SIG-M5 (cell line): ENCODE measurements at places on chromosomes 16 and 17.
A peak's percentile ranks its signal among the peaks of the same experiment; 100 is the strongest.

GRCh38 chr16:66857437-66857836 lies 13.2 kb downstream of the CA7 start:
- no peak for DNase-seq

GRCh38 chr16:4624827-4625559 lies 367 bp downstream of the MGRN1 start:
- no peak for DNase-seq

GRCh38 chr16:71426880-71427615 lies 14.8 kb downstream of the TLE7 start:
- DNase-seq, result no peak

- DNase-seq, result no peak
These were observed 3.2 kb upstream of the PRPSAP1 start for GRCh38 chr17:76356803-76357456.

GRCh38 chr16:66776457-66776856 lies 24.9 kb downstream of the TERB1 start:
- no peak for DNase-seq

- no peak for DNase-seq
These were observed 9.9 kb downstream of the MTSS2 start for GRCh38 chr16:70675851-70676513.

GRCh38 chr16:72876981-72877373 lies 171.0 kb downstream of the ZFHX3 start:
- no peak for DNase-seq

GRCh38 chr16:52568983-52569690 lies 22.2 kb upstream of the TOX3 start:
- no peak for DNase-seq

DNA sequence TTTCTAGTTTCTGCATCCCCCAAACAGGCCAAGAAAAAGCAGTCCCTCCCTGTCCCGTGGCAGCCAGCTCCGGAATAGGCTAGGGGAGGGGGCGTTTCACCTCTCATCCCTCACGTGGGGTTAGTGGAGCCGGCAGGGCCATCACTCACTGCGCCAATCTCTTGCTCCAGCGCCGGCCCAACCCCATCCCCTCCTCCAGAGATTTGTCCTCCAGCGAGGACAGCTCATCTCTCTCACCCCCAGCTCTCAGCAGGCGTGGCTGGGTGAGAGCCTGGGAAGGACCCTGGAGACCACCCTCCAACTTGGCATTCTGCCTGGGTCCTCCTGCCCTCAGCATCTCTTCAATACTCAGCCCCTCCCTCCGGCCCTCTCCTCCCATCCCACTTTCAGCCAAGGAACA lies 74.1 kb downstream of the TMEM132E start:
- no peak for DNase-seq

DNA sequence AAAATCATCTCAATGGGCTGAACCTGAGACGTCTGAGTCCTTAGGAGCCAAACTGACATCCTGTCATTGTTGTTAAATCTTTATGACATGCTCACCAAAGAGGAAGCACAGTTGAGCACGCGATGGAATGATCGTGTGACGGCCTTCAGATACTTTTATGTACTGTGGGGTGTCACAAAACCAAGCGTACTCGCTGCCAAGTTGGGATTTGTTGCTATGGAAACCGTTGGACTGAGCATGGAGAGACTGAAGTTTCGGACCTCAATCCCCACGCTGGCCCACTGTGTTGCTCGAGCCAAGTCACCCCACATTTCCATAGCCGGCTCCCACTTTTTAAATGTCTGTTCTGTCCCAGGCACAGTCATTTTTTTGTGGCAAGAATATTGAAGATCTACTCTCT lies 222.8 kb upstream of the SDK2 start:
- no peak for DNase-seq

DNA sequence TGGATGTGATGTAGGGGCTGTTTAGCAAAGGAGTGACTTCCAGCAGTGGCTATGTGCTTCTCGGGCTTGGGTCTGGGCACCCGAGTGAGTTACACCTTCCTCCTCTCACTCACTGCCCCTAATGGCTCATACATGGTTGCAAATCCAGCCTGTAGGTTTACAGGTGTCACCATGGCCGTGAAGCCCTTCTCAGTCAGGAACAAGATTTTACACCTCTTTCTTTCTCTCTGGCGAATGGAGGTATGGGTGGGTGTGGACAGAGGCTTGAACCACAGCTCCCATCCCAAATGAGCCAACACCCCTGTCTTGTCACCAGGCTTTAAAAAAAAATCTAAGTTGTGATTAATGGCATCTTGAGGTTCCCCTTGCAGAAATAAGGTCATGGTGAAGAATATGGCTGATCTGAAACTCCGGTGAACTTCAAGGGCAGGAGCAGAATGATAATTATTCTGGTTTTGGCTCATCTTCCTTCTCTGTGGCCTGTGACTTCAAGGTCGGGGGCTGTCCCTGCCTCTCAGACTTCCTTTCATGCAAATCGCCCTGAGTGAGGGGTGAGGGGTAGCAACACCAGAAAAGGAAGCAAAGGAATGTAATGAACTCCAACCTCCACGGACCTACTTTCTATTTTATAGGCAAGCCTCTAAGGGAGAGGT lies 331.2 kb downstream of the MAF start:
- DNase-seq, result no peak

- DNase-seq, result no peak
These were observed 1.1 kb upstream of the WBP2 start for GRCh38 chr17:75856062-75856756.

DNA sequence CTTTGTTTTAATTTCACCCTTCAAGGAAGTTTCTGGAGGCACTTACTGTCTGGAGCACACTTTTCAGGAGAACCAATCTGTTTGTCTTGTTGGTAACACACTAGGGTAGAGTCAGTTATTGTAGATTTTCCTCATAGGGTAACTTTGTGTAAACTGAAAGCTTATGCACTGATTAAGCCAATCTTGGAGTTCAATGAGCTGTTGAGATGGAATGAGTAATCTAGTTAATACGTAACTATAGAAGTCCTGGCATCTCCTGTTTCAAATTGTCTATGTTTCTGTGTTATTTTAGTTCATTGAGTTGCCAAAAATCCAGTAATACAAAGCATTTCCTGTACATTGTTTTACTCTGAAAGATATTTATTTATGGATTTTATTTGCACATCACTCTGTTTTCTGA lies 111.6 kb upstream of the HAS3 start:
- DNase-seq, result no peak

DNA sequence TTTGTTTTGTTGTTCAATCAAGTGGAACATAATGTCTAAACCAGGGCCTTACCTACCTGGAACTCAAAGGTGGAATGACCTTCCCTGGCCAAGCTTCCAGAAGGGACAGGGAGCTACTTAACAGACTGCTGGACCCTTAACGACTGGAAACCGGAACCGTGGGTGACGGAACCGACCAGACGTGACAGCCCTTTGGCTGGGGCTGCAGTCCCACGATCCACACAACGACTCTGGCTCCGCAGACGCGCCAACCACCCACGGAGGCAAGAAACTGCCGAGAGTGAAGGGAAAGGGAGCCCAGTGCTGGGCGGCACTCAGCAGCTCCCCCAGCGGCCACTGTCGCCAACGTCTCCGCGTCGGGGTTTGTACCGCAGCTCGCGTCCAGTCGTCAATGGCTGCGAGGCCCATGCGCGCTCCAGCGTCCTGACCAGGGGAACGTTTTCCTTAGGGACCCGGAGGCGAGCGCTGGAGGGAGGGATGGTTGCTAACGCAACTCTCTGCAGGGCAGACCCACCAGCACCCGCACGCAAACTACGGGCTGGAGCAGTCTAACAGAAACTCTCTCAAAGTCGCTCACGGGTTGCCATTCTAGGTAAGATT lies 5.5 kb upstream of the KIF22 start:
- no peak for DNase-seq

- no peak for DNase-seq
These were observed 6.1 kb upstream of the STH start for GRCh38 chr17:45992904-45993303.

DNA sequence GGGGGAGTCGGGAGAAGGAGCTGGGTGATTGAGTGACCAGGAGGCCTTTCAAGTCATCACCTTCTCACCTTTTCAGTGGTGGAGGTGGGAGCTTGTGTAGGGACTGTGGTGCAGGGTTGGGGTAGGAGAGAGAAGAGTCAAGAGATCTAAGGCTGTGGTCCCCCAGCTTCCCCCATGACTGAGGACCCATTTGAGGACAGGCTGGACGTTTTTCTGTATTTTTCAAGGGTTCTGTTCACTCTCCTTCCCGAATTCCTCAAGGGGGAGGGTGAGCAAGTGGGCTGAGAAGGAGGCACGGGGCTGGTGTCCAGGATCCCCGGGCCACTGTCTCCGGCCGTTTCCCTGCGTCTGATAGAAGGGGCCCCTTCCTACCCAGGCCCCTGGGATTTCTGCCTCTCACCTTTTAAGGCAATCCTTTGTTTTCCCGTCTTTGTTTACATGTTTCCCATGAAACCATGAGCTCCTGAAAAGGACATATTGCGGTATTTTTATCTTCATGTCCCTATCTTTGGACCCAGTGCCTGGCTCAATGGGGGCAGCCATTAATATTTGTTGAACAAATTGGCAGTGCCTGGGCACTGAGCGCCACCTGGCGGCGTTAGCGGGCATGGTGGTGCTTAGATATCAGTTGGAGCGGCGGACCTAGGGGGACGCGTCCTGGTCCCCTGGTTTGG lies 9.2 kb upstream of the CD300A start:
- no peak for DNase-seq

DNA sequence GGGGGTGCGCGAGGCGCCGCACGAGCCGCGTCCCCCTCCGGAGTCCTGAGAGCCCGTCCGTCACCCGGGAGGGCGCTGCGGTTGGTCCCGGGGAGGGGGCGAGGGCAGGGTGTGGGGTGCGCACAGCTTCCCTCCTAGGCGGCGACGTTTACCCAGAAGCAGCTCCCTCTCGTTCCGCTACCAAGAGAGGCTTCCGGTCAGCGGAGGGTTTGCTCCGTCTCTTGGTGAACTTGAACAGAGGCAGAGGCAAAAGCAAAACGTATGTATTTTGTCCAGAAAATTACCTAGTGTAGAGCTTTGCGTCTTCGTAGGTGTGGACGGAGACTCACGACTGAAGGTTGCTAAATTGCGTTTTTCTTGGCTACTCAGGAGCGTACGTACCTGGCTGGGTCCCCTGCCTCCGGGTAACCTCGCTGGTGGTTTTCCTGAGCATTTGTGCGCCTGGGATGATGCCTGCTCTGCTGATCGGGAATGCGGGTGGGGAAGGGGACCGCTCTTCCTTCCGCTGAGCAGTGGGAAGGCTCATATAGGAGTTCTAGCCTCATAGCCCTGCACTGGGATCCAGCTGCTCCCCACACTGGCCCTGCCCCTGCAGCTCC lies 833 bp downstream of the WSCD1 start:
- no peak for DNase-seq

DNA sequence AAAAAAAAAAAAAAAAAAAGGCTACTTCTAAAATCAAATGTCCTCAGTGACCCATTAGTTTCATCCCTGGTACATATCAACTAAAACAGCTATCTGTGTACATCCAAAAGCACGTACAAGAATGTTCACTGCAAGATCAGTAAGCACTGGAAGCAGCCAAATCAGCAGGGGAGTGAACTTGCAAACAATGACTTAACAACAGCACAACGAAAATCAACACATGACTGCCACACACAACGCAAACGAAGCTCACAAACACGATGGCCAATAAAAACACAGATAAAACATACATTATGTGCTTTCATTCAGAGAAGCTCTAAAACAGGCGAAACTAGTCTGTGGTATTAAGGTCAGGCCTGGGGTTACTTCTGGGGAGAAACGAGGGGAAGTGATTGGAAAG lies 60.6 kb downstream of the XPO6 start:
- DNase-seq, result no peak

DNA sequence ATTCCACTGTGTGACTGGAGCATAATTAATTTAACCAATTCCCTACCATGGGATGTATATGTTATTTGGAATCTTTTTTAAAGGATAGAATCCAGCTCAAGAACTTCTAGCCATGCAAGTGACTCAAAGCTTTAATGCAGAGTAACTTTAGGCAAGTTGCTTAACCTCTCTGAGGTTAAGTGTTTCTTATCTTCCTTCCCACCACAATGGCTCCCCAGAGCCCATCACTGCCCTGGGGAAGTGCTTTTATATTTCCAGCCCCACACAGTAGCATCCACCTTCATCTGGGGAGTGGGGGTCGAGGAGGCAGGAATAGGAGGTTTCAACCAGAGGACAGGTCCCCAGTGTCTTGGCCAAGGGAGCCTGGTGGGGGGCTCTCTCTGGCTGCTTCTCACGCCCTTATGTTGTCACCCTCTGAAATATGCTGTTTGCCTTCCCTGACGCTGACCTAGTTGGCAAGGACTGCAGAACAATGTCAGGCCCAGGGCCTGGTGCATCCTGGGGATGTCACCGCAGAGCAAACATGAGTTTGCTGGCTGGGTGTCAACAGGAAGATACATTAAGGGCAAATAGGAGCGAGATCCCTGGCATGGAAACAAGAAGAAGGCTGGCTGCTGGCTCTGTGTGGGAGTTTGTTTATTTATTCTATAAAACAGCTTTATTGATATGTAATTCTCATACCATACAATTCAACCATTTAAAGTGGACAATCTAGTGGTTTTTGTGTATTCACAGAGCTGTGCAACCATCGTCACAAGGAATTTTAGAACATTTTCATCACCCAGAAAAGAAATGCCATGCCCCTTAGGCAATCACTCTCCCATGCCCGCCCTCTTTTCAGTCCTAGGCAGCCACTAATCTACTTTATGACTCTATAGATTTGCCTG lies 46.6 kb upstream of the WSB1 start:
- no peak for DNase-seq

- no peak for DNase-seq
These were observed 12.1 kb downstream of the HSD3B7 start for GRCh38 chr16:30996985-30997724.

GRCh38 chr16:5776876-5777275 lies 679.3 kb upstream of the EEF2KMT start:
- no peak for DNase-seq

- DNase-seq, result peak; percentile 90
These were observed at the start of gene RND2 for GRCh38 chr17:43024407-43025289. RND2 (plus strand) TSS chr17:43025231; CDS start chr17:43025348, 117 bp downstream.

DNA sequence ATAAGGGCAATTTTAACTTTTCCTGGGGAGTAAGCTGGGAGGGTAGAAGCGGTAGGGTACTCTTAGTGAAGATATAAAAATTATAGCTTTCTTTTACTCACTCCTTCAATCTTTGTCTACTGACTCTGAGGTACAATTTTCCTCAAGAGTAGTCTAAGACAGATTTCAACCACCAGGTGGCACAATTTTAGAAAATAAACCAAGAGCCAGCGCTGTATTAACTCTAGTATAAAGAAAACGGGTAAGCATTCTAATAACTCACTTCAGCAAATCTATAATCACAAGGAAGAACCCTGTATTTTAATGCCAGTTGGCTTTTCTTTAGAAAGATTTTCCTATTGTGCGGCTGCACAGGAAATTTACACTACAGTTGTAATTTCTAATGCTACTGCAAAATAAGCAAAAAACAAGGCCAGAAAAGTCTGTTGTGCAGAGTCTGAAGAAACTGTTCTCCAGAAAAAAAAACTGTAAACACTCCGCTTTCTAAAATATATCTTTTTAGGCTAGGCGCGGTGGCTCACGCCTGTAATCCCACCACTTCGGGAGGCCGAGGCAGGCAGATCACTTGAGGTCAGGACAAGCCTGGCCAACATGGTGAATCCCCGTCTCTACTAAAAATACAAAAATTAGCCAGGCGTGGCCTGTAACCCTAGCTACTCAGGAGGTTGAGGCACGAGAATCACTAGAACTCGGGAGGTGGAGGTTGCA lies 1.9 kb downstream of the CMC2 start:
- DNase-seq, result no peak
